GM12865 (cell line): ENCODE measurements at places on chromosomes 7 and 10.

DNA sequence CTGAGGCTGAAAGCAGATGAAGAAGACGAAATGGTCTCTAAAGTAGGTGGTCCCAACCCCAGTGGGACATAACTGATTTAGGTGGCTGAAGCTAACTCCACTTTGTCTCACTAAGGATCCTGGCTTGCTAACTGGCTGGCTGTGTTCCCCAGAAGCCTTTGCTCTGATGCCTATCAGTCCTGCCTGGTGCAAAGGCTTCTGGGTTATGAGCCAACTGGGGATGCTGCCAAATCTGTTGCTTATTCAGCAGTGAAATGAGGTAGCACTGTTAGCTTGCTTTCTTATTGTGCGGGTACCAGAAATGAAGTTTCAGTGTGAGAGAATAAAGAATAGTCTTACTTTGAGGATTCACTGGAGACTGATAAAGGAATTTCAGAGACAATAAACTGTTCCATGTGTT is 18.1 kb downstream of the PRKG1 start:
- no peak for DNase-seq

GRCh38 chr10:129631006-129631405 is 164.0 kb downstream of the MGMT start:
- DNase-seq = no peak

GRCh38 chr7:107874605-107875446 is 16.2 kb upstream of the DLD start:
- DNase-seq = peak; percentile 59

DNA sequence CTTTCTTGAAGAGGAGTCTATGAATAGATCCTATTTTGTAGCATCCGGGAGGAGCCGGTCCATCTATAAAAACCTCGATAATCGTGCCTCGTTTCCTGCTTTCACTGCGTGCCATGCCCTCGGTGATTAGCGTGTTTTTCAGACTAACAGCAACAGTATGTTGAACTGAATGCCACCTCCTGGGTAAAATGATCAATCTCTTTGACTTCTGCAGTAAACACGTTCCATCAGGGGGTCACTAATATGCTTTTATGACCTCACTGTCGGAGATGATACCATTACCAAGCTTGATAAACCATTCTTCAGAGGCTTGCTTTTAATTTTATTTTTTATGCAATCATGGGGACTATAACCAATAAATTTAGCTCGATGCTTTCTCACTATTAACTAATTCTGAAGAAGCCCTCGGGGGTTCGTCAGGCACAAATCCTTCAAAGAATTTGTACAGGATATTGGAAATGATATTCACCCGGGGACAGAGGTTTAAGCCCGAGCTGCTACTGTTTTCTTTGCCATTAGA is 228.3 kb downstream of the ADARB2 start:
- DNase-seq = no peak

GRCh38 chr7:137946011-137946410 is 55.9 kb downstream of the CREB3L2 start:
- no peak for DNase-seq

- DNase-seq = no peak
Observed at GRCh38 chr7:30755384-30756154, 3.6 kb downstream of the INMT start.

GRCh38 chr7:27151341-27151930 is 947 bp downstream of the HOXA3 start:
- no peak for DNase-seq

DNA sequence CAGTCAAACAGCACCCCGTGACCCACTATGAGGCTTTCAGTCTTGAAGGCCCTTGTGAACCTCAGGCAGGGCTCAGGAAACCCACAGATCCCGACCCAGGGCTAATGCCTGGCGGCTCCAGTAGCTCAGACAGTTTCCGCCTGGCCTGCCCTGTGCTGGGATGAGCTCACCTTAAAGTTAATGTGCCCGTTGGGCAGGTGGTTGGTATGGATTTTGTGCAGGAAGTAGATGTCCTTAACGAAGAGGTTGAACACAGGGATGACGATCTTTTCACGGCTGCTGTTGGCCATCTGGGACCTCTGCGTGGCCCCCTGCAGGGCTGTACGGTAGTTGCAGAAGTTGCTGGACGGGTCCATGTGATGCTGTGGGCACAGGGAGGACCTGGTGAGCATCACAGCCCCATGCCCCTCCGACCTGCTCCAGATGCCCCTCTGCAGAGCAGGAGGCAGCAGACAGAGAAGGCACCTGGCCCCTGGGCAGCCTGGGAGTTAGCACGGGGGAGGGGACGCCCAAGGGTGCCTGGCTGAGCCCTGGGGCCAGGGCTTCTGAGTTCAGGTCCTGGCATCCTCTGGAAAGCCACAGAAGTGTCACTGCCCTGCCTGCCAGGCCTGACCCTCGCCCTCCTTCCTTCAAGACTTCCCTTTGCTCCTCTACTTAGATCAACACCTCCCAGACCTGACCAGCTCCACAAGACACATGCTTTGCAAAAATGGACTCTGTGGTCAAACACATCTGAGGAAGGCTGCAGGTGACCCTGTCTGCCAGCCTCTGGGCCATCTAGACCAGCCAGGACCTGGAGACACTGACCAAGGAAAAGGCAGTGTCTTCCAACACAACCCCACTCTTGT is 59.8 kb downstream of the CSGALNACT2 start:
- DNase-seq = peak; percentile 37

GRCh38 chr10:17805330-17805729 is 3.8 kb upstream of the MRC1 start:
- DNase-seq = no peak

GRCh38 chr10:116055252-116055916 is 217.6 kb downstream of the GFRA1 start:
- DNase-seq = no peak

GRCh38 chr7:55622241-55622640 is 49.9 kb upstream of the VOPP1 start:
- DNase-seq = no peak

DNA sequence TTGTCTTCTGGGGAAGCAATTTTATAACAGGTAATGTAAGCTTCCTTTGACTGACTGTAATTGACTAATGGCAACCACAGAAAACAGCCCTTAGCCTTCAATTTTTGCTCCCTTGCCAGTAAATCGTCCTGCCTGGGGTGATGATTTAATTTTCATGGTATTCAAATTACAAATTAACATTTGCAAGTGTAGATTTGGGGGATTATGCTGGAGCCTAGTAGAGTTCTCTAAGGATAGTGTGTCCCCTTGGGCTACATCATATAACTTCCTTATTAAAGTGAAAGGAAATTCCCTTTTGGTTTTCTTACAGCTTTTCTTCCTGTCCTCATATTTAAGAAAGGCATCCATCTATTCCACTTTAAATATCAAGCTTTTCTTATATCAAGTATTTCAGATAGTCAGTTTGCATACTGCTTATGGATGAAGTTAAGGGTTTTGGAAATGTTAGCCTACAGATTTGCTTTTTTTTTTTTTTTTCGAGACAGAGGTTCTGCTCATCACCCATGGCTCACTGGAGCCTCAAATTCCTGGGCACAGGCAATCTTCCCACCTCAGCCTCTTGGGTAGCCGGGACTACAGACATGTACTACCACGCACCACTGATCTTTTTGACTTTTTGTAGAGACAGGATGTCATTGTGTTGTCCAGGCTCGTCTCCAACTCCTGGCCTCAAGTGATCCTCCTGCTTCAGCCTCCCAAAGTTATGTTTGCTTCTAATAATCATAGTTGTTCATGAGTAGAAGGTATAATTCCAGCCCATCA is 35.9 kb upstream of the HDAC9 start:
- DNase-seq = no peak

DNA sequence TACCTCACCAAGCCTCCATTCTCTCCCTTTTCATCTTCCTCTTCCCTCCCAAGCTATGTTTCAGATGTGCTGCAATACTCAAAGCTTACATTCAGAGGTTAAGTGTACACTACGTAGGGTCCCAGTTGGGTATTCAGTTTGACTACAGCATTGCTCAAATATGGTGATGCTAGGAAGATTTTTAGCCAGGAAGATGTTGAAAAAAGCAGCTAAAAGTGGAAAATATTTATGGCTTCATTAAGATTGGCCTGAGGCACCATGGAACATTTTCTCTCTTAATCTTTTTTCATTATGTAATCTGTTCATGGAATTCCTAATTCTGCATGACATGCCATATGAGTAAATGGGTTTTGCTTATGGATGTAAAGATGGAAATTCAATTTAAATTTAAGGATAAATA is 72.0 kb upstream of the ABCB5 start:
- DNase-seq = no peak

- peak; percentile 58 for DNase-seq
Observed at GRCh38 chr7:816751-817671, 15.3 kb upstream of the SUN1 start.

DNA sequence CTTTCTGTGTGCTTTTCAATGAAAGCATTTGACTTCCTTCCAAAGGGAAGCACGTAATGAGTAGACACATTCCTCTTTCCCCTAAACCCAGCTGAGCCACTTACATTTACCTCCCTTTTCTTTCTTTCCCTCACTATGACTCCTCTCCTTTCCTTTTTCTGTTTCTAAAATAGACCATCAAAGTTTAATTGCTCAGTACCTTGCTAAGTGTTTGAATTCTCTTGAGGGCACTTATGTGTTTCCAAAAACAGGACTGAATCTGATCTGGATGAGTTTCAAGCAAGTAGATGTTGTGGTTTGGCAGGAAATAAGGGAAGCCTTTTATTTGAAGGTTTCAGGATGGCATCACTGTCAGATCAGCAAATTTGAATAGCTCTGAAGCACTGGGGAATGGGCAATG is 396.2 kb downstream of the REEP3 start:
- no peak for DNase-seq

DNA sequence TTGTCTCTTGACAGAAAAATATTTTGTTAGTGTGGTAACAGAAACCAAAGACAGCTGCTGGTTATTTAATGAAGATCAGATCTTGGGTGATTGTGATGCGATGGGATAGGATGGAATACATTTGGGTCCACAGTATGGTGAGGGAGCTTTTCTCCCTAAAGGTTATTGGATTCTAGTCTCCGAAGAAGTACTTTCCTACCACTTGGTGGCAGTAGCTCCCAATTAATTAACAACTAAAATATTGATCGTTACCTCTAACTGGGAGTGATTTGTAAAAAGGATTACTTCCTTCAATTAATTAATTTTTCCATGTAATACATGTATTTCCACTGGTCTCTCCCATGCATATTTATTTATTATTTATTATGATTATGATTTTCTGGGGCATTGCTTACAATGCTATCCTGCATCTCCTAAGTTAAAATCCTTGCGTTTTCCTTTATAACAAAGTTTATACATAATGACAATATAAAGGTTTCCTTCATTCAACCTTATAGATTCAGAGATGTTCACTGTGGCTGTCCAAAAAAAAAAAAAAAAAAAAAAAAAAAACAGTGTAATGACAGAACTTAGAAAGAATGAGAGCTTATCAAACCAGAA is 25.6 kb downstream of the TMEM196 start:
- DNase-seq = peak; percentile 43

DNA sequence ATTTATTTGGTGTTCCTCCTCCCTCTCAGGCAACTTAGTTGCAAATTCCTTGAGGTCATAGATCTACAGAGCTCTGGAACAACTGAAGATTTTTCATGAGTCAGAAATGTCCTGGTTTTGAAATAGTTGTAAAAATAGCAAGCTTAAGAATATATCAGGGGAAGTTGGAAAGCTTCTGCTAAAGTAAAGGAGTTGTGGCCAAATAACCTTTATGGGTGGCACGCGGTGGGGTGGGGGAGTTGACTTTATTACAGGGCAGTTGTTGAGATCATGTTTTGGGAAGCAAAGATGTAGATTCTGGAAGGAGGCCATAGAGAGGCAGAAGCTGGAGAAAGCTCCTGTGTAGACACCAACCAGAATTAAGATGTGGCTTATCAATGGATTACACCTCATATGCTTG is 326.0 kb upstream of the MTPN start:
- DNase-seq = no peak

DNA sequence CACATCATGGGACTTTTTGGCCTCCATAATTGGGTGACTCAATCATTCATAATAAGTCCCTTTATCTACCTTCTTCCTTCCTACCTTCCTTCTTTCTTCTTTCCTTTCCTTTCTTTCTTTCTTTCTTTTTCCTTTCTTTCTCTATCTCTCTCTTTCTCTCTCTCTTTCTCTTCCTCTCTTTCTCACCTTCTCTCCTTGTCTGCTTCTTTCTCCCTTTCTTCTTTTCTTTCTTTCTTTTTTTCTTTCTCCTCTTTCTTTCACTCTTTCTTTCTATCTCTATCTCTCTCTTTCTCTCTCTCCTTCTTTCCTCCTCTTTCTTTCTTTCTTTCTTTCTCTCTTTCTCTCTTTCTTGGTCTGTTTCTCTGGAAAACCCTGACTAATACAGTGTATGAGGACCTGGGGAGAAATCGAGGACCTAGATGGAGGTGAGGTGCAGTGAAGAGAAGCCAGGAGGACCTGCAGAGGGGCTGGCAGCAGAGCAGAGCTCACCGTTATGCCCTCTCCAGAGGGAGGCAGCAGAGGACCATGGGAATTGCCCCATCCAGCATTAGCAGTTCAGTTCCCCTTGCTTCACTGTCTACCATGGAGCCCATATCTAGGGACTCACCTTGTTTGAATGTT is 52.7 kb upstream of the BTRC start:
- DNase-seq = peak; percentile 53

- DNase-seq = peak; percentile 81
Observed at GRCh38 chr7:26667514-26668133, 196.8 kb downstream of the SKAP2 start.

DNA sequence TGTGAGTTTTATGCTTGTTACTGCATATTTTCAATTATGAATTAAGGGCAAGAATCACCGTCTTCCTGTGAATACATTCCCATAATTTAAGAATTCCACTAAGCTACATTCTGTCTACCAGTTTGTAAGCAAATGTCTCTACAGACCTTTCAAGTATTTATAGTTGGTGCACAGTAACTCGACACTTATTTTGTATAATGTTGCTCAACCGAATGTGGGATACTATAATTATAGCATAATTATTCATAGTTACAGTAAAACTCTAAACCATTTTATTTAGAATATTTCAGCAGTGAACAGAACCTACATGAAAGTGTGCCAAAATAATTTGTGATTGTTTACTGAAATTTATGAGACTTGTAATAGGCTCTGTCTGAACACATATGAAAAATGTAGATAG is 17.3 kb upstream of the CUBN start:
- DNase-seq = no peak

GRCh38 chr10:102596506-102596971 is 47.7 kb upstream of the TRIM8 start:
- peak; percentile 63 for DNase-seq

- DNase-seq = no peak
Observed at GRCh38 chr10:84634636-84635035, 306.2 kb downstream of the CCSER2 start.
